ENCODE measurements at places on chromosomes 3 and 15.

DNA sequence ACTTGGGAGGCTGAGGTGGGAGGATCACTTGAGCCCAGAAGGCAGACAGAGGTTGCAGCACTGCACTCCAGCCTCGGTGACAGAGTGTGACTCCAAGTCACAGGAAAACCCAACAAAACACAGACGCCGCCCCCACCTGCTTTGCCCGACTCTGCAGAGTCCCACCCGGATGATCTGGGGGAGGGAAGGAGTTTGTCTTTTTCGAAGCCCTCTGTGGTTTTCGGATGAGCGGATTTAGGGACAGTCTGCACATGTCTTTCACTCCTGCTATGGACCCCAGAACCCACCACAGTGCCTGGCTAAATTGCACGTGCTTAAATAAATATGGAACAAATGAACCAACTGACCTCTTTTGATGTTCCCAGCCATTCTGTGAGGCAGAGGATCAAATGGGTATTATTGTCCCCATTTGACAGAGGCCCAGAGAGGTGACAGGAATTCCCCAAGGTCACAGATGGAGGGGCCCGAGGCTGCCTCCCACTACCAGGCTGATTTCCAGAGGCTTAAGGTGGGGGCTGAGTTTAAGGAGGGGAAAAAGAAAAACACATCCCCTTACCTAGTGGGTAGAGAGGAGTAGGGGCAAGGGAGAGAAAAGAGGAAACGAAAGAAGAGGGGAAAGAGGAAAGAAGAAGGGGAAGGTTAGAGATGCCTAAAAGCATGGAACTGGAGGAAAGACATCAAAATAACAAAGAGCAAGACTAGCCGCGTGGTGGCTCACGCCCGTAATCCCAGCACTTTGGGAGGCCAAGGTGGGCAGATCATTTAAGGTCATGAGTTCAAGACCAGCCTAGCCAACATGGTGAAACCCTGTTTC is 59.4 kb upstream of the TFRC start:
- peak; percentile 56 for DNase-seq

GRCh38 chr3:32323604-32324003 is 68.0 kb upstream of the CMTM7 start:
- no peak for DNase-seq

DNA sequence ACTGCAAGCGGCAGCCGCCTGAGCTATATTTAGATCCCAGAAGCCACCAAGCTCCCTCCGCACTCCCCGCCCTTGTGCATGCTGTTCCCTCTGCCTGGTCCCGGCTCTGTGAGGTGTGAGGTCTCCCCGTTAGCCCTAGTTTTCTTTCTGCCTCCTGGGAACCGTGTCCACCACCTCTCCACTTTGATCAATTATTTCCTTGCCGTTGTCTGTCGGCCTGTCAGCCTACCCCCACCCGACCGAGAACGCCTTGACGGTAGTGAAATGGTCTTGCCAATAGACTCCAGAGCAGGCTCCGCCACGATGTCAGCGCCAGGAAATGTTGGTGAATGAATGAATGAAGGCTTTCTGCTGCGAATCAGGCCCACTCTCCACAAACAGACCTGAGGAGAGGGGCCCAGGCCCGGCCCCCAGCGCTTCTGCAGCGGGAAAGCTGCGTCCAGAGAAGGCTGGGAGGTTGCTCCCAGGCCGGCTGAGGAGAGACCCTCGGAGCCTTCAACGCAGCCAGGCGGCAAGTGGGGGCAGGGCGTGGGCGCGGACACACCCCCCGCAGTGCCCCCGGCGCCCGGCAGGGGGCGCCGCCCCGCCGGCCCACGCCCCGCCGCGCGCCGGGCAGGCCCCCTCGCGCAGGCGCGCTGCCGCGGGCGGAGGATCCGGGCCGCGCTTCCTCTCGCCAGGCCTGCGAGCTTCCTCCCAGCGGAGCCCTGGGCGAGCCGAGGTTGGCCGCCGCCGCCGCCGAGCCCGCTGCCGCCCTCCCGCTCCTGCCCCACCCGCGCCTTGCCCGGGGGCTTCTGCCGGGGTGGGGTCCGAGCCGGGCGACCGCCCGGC is at the start of gene CSK:
TSS of gene CSK (plus strand) at position 650 of the 828 bp plus-strand sequence. CDS start 16,218 bp downstream, outside the sequence.
- DNase-seq = peak; percentile 86

- no peak for DNase-seq
These were observed 26.3 kb downstream of the CHCHD6 start for GRCh38 chr3:126730376-126730775.

DNA sequence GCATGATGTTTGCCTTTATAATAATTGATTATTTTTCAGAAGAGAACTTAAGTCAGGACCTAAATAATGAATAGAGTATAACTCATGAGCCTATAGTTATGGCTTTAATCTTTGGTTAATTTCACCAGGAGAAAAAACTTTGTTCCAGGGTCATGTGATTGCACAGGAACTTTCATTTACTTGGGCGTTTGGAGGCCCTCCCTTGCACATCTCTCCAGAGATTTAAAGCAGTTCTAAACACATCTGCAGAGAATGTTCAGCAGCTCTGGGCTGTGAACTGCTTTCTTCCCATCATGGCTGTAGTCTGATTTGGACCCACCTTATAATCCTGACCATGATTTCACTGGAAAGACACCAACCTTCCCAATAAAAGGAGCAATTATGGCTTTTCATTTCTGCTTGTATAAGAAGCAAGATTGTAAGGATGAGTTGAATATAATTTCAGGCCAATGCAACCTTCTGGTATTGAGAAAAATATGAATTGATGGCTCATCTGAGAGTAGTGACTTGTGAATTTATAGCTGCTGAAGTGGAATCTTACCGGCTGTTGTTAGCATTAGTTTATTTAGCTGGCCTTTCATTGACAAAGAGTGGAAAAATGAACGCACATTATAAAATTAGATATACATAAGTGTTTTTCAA is 80.9 kb upstream of the PRTG start:
- DNase-seq = no peak

GRCh38 chr3:34856081-34856947 is 783.0 kb upstream of the ARPP21 start:
- no peak for DNase-seq
